ENCODE measurements at places on chromosomes 1 and 21. TPM values are rescaled to one million over a fixed set of nuclear protein-coding genes. Genes with fewer than 3 reads are reported as not detected.

- no peak for DNase-seq
Observed at GRCh38 chr1:188372821-188373220, 1544.1 kb downstream of the PLA2G4A start.

- DNase-seq = no peak
Observed at GRCh38 chr1:219345953-219346352, 172.3 kb downstream of the LYPLAL1 start.

DNA sequence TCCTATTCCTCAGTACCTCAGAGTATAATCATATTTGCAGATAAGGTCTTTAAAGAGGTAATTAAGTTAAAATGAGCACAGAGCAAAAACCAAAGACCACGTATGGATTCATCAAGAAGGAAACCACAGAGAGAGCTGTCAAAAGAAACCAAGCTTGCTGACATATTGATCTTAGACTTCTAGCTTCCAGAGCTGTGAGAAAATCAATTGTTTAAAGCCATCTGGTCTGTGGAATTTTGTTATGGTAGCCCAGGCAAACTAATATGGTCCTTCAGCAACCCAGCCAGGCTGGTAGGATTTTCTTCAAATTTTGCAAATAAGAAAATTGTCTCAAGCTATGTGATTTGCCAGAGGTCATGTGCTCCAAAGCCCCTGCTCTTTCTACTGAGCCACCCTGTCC lies 62.5 kb downstream of the LRIG2 start:
- DNase-seq = no peak

The TTC39A gene
- total RNA-seq = 1.1 TPM

- no peak for DNase-seq
Observed at GRCh38 chr1:113786069-113786468, 26.2 kb downstream of the RSBN1 start.

All from thymus (tissue), 14 donors.